ENCODE measurements at places on chromosomes 1 and 21.
A peak's percentile ranks its signal among the peaks of the same experiment; 100 is the strongest.

DNA sequence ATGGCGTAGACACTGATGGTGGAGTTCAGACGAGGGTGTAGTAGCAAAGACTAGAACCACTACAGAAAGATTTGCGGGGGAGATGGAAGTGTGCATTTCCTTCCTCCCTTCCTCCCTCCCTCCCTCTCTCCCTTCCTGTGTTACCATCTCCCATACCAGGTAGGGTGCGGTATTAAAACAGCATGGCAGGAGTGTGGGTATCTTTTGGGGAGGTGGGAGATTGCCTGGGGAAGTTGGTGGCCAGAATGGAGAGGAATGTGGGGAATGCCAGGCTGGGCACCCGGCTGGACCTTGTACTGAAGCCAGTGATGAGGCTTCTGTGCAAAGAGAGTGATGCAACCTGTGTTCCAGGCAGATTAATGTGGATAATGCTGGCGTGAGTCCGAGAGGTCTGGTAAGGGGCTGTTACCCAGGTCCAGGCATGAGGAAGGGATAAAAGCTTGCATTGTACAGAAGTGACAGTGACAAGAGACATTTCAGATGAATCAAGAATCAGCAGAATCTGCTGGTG, 30.3 kb upstream of the PPP2R5A start:
- no peak for DNase-seq

DNA sequence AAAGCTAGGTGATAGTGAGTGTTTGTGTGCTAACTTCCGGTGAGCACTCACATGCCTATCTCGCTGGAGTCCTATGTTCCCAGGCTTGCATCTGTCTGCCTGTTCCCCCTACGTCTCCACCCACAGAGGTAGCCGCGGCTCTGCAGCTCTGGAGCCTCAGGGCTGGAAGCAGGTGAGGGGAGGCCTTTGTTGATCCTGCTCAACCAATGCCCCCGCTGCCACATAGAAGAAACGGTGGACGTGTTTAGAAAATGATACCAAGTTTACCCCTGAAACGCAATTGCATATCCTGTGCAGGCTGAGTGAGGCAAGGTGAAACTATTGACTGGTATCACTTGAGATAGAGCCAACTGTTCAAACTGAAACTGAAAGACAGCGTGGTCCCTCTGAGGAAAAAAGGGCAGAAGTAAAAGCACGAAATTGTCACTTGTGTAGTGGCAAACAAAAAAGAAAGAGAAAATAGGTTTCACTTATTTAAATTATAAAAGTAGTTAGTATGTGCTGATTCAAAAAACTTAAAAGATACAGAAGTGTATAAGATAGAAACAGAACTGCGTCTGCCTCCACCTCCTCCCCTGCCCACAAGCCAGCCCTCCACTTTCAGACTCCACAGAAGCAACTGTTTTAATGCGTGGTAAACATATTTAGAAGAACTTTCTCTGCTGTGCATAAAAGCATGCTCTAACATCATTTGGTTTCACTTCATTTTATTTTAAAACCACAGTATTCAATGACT, 38.6 kb upstream of the ETS2 start:
- DNase-seq: peak; percentile 7

- no peak for DNase-seq
Measured at GRCh38 chr21:45466330-45467220, 61.6 kb downstream of the COL18A1 start.

DNA sequence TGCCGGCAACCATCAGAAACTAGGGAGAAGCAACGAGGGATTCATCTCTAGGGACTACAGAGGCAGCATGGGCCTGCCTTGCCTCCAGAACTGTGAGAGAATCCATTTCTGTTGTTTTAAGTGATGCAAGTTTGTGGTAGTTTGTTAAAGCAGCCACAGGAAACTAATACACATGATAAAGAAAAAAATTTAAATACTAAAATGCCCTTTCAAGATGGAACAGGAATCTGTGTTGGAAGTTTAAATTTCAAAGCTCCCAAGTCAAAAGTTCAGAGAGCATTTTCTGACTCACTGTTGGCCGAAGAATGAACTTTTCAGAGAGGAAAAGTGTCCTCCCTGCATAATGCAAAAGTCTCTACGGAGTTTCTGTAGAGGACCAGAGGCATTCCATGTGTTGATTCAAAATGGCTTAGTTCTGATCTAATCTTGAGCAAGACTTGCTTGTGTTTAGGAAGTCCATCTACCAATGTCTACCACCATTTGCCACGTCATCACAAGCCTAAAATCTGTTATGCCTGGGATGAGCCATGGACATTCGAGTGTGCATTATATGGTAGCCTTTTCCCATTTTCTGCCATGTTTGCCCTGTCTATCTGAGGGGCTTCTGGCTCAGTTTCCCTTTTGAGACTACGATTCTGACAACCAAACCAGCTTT, 22.4 kb upstream of the ARHGAP29 start:
- no peak for DNase-seq

DNA sequence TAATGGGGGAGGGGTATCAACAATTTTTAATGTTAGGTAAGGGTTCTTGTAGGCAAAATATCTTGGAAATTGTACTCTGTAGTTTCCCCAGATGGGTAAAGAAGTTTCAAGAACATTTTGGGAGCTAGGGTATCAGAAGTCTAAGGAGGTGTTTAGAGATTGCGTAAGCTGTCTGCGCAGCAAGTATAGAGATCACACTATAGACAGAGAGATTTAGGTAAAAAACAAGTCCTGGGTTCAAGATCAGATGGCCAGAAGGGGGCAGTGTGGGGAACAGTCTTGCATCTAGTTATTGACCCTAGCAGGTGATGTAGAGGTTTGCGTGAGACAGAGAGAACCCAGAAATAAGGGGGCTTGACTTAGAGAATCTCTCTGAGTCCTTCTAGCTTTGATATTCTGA, 80.8 kb downstream of the S1PR1 start:
- no peak for DNase-seq

- peak; percentile 10 for DNase-seq
Measured at GRCh38 chr1:204377800-204378668, 18.3 kb upstream of the PLEKHA6 start.

DNA sequence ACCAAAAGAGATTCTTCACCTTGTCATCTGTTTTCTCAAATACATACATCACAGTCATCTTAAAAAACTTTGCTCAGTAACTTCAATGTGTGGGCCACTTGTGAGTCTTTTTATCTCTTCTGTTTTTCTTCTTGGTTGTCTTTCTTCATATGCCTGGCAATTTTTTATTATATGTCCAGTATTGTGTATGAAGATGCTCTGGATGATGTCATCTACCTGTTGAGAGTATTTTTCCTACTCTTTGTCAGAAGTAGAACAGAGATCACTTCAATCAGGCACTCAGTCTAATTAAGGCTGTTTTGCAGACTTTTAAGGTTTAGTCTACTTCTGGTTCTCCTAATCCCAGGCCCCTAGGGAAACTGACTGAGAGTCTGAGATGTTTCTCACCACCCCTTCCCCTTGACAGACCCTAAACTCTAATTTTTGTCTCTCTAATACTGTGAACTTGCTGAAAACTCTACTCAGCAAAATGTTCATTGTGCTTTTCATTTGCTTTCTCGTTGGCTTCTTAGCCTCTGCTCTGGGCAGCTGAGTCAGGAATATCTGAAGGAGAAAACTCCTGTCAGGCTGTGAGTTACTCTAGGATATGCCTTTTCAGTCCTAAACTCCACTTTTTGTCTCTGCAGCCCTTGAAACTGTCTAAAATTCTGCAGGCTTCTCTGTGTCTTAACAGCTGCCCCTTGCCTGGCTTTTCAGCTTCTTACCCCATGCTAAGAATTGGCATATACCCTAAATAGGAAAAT, 33.0 kb upstream of the DNAJC6 start:
- DNase-seq: no peak

Data from T follicular helper cell (primary cell).